ENCODE measurements at places on chromosomes 4 and X.

DNA sequence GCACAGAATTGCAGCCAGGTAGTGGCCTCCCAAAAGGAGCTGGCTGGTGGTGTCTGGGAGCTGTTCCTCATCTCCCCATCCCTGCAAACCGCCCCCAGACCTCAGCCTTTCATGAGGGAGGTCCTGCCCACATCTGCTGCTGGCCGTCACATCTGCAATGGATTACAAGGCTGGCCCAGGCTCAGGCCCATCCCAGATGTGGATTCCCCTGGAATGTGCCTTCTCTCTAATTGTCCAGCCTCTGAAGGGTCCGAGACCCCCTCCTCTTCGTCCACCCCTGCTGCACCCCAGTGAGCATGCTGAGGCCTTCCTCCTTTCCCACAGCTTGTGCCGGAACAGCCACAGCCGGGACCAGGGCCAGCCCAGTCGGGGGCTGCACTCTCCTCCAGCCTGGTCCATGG, 115.0 kb upstream of the NALF2 start:
- DNase-seq: no peak

- no peak for DNase-seq
Measured at GRCh38 chr4:168434993-168435392, 45.3 kb downstream of the DDX60L start.

GRCh38 chrX:16930392-16930791, 16.1 kb upstream of the REPS2 start:
- DNase-seq: no peak

GRCh38 chr4:152197211-152197610, 338.7 kb downstream of the FBXW7 start:
- DNase-seq: no peak

GRCh38 chr4:146159384-146160058, 16.0 kb upstream of the LSM6 start:
- DNase-seq: no peak

GRCh38 chrX:19842542-19842941, 44.9 kb downstream of the SH3KBP1 start:
- no peak for DNase-seq

GRCh38 chrX:139691493-139691842, 16.5 kb downstream of the MCF2 start:
- DNase-seq: no peak

DNA sequence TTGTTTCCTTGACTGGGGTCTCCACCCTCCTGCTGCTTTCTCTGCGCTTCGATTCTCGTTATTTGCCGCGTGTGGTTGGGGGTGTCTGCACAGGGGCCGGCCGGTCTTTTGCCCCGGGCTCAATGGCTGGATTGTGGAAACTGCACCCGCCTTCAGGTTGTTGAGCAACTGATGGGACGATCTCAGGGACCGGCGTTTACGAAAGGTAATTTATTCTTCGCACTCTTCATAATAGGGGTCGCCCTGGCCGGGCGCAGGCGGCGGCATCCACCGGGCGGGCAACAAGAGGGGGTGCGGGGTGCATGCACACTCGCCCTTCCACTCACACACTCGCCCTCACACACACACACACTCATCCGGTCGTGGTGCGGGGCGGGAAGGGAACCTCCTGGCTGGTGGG, 1.4 kb downstream of the ADGRL3 start:
- no peak for DNase-seq

- DNase-seq: no peak
Measured at GRCh38 chrX:18252644-18253359, 32.1 kb upstream of the BEND2 start.

Measured in epithelial cell of proximal tubule (primary cell).